Hematopoietic multipotent progenitor cell treated with erythropoietin and hydrocortisone succinate and interleukin-3 and kit ligand, for 6 days (in vitro differentiated cells): ENCODE measurements at places on chromosomes 4 and X.
A peak's percentile ranks its signal among the peaks of the same experiment; 100 is the strongest.

GRCh38 chr4:185479507-185479971, 8.0 kb upstream of the CCDC110 start:
- no peak for DNase-seq

- DNase-seq = no peak
These were observed 40.6 kb downstream of the GUCY1A1 start for GRCh38 chr4:155707251-155707650.

GRCh38 chr4:183610613-183611012, 48.4 kb downstream of the RWDD4 start:
- no peak for DNase-seq

GRCh38 chr4:40916880-40917279, 167.1 kb downstream of the NSUN7 start:
- DNase-seq = peak; percentile 60

DNA sequence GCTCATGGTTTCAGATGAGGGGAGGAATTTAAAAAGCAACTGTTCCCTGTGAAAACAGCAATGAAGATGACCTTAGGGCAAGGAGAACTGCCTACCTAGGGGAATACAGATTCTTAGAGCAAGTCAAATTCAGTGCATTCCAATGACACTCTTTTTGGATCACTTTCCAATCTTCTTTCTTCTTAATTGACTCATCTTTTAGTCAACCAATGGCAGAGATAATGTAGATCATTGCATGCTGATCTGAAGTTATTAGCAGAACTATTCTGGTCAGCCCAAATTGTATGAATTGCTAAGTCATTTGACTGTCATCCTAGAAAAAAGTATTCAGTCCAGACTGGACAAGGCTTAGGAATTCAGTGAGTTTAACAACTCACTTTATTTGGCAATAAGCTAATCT, 12.6 kb upstream of the NR3C2 start:
- no peak for DNase-seq

- DNase-seq = no peak
These were observed 651.4 kb downstream of the IQCM start for GRCh38 chr4:149164282-149164681.

GRCh38 chr4:175176710-175177109, 258.6 kb downstream of the ADAM29 start:
- DNase-seq = no peak

- no peak for DNase-seq
These were observed 54.9 kb downstream of the MAGEB17 start for GRCh38 chrX:16222151-16222550.
